Frontal cortex (tissue), 4 donors: ENCODE measurements at places on chromosomes 6 and 20.

DNA sequence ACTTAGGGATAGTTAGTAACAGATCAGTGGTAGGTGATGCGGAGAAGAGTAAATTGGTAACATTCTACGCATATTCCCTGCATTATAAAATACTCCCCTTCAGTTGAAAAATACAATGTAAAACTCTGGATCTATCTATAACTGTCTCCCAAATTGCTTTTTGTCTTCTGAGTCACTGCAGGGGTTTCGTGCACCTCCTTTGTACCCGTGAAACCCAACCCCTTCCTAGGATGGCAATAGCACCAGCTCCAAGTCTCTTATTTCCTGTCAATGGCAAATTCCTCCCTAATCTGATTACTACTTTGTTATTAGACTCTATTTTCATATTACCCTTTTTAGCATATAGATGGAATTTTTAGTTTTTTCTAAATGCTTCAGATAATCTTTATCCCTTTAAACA, 20.6 kb upstream of the STMND1 start:
- DNase-seq: no peak

- no peak for DNase-seq
These were observed 3.9 kb upstream of the FAM83C start for GRCh38 chr20:35296101-35296554.

DNA sequence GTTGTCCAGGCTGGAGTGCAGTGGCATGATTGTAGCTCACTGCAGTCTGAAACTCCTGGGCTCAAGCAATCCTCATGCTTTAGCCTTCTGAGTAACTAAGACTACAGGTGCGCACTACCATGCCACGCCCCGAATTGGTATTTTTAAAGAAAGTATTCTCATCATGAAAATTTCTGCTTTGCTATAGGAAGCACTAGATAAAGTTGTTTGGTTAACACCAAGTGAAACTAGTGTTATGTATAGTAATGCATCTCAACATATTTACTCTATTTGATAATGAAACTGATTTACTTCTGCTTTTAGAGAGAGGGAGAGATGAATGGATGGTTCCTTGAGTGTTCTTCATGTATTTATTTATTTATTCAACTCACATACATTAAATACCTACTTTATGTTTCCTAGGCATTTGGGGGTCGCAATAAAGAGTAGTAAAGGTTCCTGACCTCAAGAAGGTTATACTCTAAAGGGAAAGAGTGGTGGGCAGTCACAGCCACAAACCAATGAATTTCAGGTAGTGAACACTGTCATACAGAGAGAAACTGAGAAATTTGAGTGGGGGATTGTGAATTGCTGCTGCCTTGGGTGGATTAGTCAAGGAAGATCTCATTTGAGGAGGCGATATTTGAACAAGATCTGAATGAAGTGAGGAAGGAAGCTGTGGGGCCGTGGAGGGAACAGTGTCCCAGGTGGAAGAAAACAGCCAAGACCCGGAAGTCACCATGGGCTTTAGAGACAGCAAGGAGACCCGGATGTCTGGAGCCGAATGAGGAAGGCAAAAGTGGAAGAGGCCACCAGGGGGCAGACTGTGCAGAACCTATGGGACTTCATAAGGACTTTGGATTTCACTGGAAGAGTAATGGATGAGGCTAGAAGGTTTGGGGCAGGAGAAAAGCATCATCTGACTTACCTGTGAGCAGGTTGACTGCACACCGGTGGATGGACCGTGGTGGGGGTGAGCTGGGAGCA, 185.6 kb downstream of the TSHZ2 start:
- DNase-seq: no peak

GRCh38 chr6:156508126-156508525, 269.1 kb upstream of the ARID1B start:
- no peak for DNase-seq

- DNase-seq: no peak
These were observed 16.4 kb downstream of the RNF24 start for GRCh38 chr20:3998998-3999397.

GRCh38 chr20:313402-313801, 11.9 kb upstream of the SOX12 start:
- DNase-seq: no peak

DNA sequence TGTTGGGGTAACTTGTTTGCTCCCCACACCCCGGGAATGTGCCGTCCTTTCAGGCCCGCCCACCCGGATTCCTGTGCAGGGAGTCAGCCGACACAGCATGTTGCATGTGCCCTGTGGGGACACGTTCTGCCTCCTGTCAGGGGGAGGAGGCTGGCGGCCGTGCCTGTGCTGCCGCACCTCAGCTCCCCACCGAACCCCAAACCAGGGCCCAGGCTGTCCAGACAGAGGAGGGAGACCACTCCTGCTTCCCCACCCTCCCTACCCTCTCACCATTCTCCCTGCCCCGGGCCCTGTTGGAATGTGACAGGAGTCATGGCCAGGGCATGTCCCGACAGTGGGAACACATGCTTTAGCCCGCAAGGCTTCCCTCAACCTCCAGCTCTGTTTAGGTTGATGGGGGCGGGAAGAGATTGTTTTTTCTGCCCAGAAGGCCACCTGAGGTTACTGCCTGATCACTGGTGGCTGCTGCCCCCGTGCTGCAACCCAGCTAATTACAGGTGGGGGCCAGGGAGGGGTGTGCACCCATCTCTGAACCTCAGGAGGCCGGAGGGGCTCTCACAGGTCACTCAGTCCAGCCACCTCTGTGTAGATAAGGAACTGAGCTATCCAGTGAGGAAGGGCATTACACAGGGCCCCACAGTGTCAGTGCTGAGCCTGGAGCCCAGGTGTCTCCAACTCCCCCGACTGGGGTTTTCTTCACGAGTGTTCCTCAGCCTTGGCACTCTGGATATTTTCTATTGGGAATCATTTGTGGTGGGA, 13.6 kb downstream of the LRRC73 start:
- DNase-seq: peak; percentile 71

- DNase-seq: no peak
These were observed 92.0 kb downstream of the JAG1 start for GRCh38 chr20:10581823-10582222.

- DNase-seq: no peak
These were observed 358.8 kb downstream of the PREX1 start for GRCh38 chr20:48469026-48469425.

- no peak for DNase-seq
These were observed 92.4 kb downstream of the DST start for GRCh38 chr6:56550301-56550700.

- DNase-seq: no peak
These were observed 9.9 kb upstream of the MMP9 start for GRCh38 chr20:45998761-45999160.

- no peak for DNase-seq
These were observed 75.1 kb downstream of the SLX4IP start for GRCh38 chr20:10510216-10510615.

GRCh38 chr6:1215023-1215422, 96.9 kb upstream of the FOXQ1 start:
- no peak for DNase-seq

- DNase-seq: no peak
These were observed 95.9 kb downstream of the FOXC1 start for GRCh38 chr6:1705630-1706029.

DNA sequence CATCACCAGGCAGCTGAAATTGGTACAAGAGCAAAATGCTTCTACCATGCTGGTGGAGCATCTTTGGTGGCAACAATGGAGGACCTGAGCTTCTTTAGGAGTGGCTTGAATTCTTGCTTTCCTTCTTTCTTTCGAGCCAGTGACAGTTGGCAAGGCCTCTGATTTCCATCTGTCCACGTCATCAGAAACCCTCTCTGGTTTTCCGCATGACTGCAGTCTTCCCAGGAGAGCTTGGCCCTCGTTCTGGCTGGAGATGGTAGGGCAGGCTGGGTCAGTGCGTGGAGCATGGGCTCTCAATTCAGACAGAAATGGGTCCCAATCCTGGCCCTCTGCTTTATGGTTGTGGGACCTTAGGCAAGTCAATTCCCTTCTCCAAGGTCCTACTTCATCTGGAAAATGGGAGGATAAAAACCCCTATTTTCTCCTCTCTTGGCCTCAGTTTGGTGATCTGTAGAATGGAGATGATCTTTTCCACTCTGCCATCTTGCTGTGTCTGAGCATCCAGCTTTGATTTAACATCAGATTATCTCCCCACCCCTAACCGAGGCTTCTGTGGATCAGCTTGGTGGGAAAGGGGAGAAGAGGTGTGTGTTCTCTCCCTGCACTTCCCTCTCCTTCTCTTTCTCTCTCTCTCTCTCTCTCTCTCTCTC, 3.6 kb upstream of the BPIFB1 start:
- DNase-seq: no peak

DNA sequence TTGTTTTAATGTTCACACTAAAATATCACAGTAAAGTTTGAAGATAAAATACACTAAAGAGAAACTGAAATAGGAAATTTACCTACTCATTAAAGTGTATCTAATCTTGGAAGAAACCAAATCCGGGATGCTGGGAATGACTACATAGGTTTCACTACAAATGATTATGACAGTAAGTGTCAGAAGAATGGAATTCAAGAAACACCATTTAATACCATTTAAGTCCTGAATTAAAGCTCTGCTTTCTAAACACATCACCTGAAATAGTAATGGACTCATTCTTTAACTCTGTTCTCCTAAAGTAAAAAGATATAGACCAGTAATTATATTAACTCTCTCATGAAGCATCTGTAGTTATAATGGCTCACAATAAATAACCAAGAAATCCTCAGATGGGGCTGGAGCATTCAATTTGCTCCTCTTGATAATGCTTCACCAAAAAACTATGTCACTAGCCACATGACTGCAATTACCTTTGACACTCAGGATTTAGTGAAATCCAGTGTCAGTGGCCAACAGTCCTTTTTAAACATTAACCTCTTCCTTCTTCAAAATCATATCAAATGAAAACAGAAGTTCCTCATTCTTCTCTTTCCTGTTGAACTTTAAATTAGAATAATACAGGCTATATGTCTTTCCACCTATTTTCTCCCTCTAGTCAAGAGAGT, 41.4 kb downstream of the MAP7 start:
- no peak for DNase-seq

- DNase-seq: no peak
These were observed 235.0 kb downstream of the TTLL2 start for GRCh38 chr6:167559675-167560479.

DNA sequence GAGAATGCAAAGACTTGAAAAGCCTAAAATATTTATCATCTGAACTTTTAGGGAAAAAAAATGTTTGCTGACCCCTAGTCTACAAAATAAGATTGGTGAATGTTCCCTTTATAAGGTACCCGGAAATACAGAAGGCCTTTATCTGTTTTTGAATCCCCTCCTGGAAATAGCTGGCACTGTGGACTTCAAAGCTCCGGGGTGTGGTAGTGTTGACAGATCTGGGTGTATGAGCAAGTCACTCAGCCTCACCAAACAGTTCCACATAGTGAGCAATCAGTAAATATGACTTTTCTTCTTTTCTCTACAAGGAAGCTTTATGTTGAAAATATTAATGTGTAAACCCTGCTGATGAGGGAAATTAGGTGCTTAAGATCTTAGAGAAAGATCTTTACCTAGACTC, 29.2 kb upstream of the HTR1B start:
- DNase-seq: no peak

DNA sequence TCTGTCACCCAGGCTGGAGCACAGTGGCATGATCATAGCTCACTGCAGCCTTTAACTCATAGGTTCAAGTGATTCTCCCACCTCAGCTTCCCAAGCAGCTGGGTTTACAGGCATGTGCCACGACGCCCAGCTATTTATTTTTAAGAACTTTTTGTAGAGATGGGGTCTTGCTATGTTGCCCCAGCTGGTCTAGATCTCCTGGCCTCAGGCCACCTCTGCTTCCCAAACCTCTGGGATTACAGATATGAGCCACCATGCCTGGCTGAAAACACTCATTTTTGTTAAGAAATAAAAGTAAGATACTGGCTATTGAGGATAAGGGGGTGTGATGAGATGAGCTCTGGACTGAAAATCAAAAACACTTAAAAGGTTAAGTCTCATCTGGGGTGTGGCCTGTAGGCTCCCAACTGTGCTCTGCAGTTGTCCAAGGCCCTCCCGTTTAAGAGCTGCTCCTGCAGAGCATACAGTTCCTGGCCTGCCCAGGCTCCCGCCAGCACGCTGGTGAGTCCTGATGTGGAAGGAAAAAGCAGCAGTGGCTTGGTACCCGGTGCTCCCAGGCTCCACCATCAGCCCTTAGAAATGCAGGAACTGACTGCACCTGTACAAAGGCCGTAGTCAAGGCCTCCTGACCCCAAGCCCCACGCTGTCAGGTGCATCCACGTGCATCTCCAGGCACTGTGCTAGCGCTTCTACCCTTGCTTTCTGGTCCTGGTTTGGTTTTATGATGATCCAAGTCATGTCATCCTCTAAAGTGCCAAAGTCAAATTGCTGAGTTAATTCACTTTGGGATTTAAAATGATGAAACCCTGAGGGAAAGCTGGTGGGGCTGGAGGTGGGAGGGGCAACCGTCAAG, 111.5 kb downstream of the TMEM242 start:
- DNase-seq: no peak

GRCh38 chr6:155687645-155688044, 232.0 kb upstream of the NOX3 start:
- DNase-seq: no peak

DNA sequence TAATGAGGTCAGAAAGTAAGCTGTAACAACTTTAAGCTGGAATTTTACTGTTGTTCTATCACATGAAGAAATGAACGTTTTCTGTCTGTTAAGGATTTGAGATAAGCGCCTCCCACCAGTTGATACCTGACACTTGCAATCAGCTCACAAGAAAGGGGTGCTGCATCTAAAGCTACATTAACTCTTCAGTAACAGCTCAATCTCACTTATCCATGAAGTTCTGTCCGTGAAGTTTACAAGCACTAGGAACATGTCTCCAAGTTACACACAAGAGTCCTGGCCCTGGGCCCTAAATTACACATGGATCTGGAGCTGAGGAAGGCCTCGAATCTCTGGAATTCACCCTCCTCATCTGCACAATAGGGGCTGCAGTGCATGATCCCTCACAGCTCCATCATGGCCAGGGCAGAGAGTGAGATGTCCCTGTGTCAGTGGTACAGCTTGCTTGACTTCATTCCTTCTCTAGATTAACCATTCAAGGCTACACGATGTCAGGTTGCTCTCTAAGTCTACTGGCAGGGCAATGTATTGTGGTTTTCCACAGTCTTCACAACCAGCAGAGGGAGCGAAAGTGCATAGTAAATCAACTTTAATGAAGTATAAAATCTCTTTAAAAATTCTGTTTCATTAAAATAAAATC, 182.4 kb upstream of the MCHR2 start:
- DNase-seq: no peak

- DNase-seq: no peak
These were observed 5.1 kb downstream of the PRND start for GRCh38 chr20:4726710-4727397.

GRCh38 chr6:132961122-132961521, 146.8 kb downstream of the RPS12 start:
- no peak for DNase-seq

- DNase-seq: no peak
These were observed 54.7 kb upstream of the PDE7B start for GRCh38 chr6:135796643-135797305.
